Heart left ventricle (tissue), 16 donors: ENCODE measurements at places on chromosomes 7 and 10. TPM values are rescaled to one million over a fixed set of nuclear protein-coding genes. Genes with fewer than 3 reads are reported as not detected.

- no peaks in the 10 kb centered on the region for H3K27me3 ChIP-seq
- H3K27ac ChIP-seq, result no peak overlapping the region
- H3K4me1 ChIP-seq, result no peaks in the 10 kb centered on the region
- no peak for DNase-seq
Observed at GRCh38 chr7:117992635-117993376, 119.6 kb upstream of the CTTNBP2 start.

The CCZ1B gene
- 42.2 TPM for total RNA-seq

- H3K4me1 ChIP-seq, result no peaks in the 10 kb centered on the region
- H3K36me3 ChIP-seq, result no peaks in the 10 kb centered on the region
- no peaks in the 10 kb centered on the region for H3K27me3 ChIP-seq
- DNase-seq, result no peak
- H3K4me3 ChIP-seq, result no peak overlapping the region
Observed at GRCh38 chr7:15284396-15284795, 277.4 kb downstream of the AGMO start.

DNA sequence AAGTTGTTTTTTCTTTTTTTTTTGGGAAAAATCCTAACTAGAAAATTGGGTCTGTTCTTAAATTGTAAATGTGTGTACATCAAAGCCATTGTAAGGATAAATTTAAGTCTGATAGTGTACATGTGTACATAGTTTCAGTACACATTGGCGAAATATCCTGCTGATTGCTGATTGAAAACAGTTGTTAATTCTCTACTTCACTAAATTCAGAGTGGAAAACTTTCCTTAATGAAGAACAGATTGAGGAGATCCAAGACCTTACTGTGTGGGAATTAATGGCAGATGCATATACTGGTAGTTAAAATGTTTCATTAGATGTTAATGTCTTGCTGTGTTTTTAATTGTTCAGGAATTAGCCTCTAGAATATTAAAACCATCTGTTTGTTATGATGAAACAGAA lies 506.0 kb downstream of the AUTS2 start:
- no peak overlapping the region for H3K27ac ChIP-seq
- H3K36me3 ChIP-seq, result no peaks in the 10 kb centered on the region
- DNase-seq, result no peak
- H3K27me3 ChIP-seq, result no peaks in the 10 kb centered on the region
- H3K4me1 ChIP-seq, result no peaks in the 10 kb centered on the region

DNA sequence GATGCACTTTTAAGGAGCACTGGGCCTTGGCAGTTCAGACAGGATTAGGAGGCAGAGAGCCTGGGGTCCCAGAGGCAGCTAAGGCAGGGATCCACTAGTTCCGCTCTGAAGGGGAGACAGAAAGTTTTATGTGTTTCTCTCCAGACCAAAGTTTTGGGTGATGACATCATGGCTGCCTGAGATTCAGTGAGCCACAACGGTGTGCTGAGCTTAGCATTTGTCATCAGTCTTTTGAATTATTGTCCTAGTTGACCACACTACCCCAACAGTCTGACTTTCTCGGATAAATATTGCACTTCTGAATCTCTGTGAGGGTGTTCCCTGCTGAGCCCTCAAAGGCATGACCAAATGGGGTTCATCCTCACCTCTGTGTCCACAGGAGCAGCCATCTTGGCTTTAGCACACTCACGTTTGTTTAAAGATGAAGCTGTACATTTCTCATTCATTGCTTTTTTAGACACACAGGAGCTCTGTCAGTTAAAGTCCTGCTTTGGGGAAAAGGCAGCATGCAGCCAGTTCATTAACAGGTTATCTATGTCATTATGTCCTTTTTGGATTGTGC lies 297.7 kb upstream of the LRGUK start:
- no peak overlapping the region for H3K4me3 ChIP-seq
- no peak overlapping the region for H3K27ac ChIP-seq
- no peaks in the 10 kb centered on the region for H3K4me1 ChIP-seq
- DNase-seq, result no peak
- no peaks in the 10 kb centered on the region for H3K36me3 ChIP-seq
- H3K27me3 ChIP-seq, result no peaks in the 10 kb centered on the region

The CC2D2B gene
- total RNA-seq, result 0.91 TPM
